ENCODE measurements at places on chromosomes 12 and 14.

GRCh38 chr14:65072256-65072655 lies 30.1 kb downstream of the MAX start:
- no peak for DNase-seq

DNA sequence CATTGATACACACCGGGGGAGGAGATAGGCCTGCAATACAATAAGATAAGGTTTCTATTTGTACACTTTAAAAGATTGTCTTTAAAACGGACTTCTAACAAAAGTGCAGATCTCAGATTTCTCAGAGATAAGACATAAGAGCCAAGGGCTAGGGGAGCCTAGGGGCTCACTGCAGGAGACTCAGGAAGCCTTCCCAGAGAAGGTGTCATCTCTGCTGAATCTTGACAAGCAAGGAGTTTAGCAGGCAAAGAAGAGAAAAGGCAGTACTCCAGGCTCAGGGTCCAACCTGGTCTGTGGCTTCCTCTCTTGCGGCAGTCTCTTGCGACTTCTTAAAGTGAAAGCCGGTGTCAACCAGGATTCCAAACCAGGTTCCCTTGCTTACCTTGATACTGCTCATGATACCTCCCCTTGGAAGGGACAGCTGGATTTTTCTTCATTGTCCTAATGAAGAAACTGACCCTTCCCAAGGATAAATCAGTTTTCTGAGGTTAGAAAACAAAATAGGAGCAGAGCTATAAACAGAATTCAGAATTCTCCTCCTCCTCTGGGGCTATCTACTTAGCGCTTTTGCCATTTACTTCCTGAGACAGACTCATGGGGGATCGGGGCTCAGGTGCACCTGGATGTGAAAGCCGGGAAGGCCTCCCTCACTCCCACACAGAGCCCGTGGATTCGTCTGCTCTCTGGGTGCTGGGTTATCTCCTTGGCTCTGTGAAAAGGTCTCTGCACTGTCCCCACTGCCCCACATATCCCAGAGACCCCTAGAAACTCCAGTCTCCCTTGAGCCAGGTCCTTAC lies 1.7 kb upstream of the SCNN1A start:
- no peak for DNase-seq

DNA sequence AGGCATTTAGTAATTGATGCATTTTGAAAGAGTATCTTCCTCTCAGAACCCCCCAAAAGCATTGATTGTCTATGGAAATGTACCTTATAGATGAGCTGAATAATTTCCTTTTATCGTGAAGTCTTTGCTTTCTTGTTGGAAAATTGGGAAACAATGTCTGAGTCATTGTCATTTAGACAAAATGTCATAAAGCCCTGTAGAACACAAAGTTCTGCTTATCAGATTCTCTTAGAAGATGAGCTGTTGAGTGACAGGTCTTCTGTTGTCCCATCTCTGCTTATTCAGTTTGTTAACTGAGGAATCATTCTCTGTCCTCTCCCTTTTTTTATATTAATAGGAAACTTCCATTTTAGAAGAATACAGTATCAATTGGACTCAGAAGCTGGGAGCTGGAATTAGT lies 22.9 kb downstream of the MAPKAPK5 start:
- DNase-seq, result no peak

DNA sequence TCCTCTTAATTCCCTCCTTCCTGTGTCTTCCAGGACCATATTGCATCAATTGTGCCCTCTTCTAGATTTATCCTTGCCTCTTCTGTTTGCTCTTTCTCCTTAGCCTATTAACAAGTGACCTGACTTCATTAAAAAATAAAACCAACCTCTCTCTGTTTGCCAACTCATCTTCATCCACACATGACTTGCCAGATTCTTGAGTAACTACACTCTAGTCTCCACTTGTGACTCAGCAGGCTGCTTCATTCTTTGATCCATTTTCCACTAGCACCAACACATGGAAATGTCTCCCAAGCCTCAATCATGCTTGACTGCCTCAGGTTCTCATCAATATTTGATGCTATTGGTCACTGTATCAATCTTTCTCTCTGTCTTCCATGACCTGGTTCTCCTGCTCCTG lies 492.4 kb upstream of the TMPO start:
- no peak for DNase-seq

GRCh38 chr14:103178521-103178920 lies 55.3 kb downstream of the TNFAIP2 start:
- DNase-seq, result no peak

GRCh38 chr14:55799508-55800095 lies 219.6 kb downstream of the KTN1 start:
- no peak for DNase-seq

GRCh38 chr12:103505371-103506236 lies 9.8 kb upstream of the C12orf42 start:
- no peak for DNase-seq

DNA sequence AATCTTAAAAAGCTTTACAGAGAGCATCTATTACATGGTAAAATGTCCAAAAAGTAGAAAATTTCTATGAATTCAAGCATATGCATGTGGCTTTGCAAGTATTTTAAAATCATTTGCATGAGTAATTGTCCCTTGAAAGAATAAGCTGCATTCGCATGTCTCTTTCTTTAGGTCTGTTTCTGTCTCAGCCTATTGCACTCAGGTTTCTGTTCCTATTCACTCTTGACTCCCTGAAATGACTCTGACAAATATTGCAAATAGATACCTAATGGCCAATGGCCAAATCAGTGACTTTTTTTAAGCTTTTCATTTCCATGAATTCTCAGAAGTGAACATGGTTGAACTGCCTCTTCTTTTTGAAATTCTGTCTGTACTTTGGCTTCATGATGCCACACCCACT lies 6.4 kb upstream of the TTC8 start:
- no peak for DNase-seq
